ENCODE measurements at places on chromosomes 16 and 17.

DNA sequence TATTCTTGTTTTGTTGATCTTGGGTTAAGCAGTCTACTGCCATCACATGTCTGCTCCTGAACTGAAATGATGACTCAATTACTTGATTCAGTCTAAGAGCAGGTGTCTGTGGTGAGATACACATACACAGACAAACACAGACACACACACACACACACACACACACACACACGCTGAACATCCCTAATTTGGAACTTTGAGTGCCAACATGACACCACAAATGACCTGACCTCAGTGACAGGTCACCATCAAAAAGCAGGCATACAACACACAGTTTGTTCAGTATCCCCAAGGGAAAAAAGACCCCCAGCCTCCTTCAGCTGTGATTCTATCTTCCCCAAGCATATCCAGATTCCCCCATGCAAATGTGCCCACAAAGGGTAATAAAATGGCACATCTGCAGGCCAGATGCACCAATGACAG, 130.1 kb upstream of the TMEM97 start:
- DNase-seq: no peak

DNA sequence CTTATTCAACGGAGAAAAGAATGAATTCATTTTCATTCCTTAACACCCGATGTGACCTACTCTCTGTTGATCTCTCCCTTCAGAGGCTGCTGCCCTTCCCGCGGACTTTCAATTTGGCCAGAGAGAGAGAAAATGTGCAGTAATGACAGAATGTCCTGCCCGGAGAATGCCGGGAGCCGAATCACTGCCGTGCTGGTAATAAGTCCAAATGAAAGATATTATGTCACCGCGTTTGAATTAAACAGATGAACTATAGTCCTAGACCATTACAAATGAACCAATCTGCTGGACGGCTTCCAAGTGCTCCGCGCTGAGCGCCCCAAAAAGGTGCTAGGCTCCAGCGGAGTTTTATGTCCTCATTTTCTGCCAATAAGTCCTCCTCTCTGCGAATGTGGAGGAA, 14.7 kb upstream of the C16orf82 start:
- DNase-seq: no peak

DNA sequence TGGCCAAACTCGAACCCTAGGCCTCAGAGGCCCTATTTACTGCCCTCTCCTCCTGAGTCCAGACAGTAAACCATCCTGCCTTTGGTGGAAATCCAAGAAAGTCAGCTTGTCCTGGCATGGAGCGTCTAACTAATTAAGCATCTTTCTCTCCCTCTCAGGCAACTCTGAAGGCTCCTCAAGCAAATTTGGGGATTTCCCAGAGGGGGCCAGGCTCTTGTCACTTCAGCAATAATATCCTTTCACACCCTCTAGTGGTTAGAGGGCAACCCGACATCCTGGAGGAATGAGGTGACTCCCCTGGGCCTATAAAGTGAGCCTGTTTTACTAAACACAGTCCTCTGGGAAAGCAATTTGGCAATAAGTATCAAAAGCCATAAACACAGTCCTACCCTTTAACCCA, 60.4 kb downstream of the NOG start:
- peak; percentile 63 for DNase-seq

DNA sequence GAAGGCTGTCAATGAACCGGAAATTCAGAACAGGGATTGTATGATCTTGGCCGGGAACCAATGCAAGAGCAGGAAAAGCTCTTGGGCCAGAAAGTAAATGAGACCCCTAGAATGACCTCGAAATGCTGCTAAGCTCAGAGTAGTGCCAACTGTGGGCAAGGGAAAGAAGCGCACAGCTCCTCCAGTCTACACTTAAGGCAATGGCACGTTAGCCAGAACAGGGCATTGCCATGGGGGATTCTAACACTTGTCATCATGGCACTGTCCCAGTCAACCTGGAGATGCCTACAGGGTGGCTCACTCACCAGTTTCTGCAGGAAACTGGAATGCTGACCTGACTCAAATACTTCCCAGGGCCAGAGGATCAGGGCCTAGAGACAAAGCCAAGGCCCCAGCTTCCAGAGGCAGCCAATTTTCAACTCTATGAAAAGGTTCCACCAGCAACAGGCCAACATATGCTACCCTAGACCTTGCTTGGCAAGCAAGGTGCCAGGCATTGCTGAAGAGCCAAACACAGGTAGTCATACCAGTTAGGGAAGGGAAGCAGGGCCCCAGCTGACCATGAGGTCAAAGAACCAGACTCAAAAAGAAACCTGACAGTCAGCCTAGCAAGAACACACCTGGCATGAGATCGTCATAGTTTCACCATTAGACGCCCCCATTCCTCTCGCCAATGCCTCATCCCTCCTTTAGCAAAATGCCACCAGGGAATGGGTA, 34.9 kb downstream of the ARHGAP17 start:
- no peak for DNase-seq

GRCh38 chr17:14372905-14373613, 72.2 kb downstream of the HS3ST3B1 start:
- no peak for DNase-seq

GRCh38 chr17:41544491-41544892, 16.4 kb upstream of the KRT19 start:
- no peak for DNase-seq

DNA sequence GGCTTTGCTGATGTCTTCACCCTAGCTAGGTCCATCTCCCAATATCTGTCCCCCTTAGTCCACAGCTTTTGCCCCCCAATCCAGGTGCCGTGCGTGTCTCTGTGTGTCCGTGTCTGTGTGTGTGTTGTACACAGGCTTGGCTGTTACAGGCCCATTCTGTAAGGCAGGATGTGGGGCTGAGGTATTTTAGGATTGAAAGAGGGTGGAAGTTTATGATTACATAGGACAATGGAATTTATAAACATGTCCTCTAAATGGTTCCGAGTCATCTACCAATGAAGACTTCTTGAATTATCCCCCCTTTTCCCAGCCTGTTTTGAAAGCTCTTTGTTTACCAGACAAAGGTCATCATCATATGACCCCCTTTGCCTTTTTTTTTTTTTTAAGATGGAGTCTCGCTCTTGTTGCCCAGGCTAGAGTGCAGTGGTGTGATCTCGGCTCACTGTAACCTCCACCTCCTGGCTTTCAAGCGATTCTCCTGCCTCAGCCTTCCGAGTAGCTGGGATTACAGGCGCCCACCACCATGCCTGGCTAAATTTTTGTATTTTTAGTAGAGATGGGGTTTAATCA, 21.9 kb downstream of the ACE start:
- peak; percentile 35 for DNase-seq

DNA sequence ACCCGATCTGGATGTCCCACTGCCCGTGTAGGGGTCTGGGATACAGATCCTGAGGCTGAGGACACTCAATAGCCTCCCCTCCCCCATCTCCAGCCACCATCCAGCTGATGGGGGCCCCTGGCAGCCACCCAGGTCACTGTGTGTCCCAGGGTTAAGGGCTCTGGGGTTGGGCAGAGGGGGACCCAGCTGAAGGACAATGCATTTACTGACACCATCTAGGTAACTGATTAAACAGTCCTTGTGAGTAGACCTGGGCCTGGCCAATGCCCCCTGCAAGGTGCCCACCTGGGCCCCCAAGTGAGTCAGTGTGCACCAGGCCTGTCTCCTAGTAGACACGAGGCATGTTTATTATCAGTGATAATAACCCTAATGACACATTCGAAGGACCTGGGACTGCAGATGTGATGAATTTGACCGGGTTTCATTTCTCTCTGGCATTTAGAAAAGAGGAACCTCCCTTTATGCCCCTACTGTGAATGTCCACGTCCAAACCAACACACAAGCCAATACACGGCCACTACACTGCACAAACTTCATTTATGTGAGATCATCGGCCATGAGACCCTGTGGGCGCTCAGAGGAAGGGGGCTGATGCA, 261.9 kb upstream of the FOXF1 start:
- no peak for DNase-seq

DNA sequence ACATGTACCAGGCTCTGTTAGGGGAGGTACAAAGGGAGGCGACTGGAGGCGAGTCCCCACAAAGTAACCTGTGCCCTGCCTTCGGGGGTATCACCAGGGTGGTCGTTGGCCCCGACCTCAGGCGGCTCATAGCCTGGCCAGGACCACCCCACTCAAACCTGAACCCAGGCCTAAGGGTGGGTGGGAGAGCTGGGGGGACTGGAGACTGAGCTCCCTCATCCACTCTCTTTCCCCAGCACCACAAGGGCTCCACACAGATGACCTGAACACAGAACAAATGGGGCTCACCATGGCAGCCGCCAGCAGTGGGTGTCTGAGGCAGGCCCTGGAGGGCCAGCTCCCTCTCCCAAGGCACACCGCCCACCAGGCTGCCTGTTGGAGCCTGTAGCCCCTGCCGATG, 120.6 kb upstream of the TNRC6C start:
- DNase-seq: no peak

GRCh38 chr16:65936096-65936495, 430.4 kb upstream of the CDH5 start:
- DNase-seq: no peak

DNA sequence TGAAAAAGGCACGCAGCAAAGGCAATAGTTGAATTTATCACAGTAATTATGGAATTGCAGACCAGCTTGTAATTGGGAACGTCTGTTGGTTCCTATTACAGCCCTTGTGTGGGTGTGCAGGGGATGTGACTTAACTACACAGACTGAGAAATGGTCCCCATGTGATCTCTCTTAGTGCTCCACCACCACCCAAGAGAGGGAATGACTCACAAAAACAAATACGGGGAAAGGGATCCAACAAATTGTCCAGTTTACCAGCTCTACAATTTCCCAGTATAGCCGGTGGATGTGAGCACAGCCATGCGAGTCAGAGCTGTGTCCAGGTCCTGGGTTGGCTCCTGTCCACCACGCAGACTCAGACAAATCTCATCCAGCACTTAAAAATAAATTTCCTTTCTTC, 337.9 kb downstream of the GRIN2A start:
- peak; percentile 11 for DNase-seq

- no peak for DNase-seq
These were observed 16.4 kb upstream of the CLEC18A start for GRCh38 chr16:69934751-69935150.

GRCh38 chr17:80859002-80859941, 132.4 kb upstream of the CHMP6 start:
- peak; percentile 82 for DNase-seq

GRCh38 chr17:42200706-42201457, 6.6 kb upstream of the GHDC start:
- DNase-seq: no peak

DNA sequence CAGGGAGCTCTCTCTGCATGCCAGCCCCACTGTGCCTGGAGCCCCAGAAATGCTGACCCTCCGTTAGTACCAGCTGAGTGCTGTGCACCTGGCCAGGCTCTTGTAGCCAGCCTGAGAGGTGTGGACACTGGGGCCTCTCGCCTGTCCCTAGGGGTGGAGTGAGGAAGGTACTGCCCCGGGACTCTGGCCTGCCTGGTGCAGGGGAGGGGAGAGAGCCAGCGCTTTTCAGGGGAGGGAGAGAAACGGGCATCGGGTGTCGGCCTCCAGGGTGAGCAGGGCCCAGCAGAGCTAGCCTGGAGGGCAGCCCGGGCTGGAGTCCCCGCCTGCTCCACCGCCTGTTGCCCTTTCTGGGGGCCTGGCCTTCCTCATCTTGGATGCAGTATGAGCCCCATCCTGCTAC, 13.1 kb downstream of the MAP2K3 start:
- DNase-seq: no peak

DNA sequence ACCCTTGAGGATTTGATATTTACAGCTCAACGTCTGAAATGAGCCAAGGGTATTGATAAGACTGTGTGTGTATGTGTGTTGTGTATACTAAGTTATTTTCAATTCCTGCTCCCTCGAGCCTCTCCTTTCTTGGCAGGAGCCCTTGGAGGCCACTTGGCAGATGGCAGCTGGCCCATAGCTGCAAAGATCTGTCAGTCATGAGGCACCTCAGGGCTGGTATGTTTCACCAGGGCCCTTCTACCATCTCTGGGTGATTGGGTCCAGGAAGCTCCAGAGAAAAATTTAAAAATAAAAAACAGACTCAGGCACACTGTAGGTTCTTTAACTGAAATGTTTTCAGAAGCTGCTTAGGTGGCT, 355.7 kb downstream of the HAPSTR1 start:
- no peak for DNase-seq

- DNase-seq: no peak
These were observed 8.6 kb upstream of the KDM6B start for GRCh38 chr17:7825206-7825990.

DNA sequence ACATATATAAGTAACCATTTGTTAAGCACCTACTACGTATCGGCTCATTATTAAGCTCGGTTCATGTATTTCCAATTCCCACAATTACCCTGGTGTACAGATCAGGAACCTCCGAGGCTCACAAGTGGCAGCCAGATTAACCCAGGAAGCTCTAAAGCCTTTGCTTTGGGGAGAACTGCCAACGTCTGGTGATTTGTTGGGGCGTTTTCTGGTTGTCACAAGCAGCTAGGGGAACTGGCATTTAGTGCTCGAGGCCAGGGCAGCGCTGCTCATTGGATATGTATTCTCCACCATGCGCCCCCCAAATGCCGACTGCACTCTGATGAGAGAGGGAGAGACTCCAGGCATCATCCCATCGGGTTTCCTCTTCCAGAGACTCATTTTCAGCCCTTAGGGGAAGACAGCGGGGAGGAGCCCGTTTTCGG, 541 bp downstream of the ZNF18 start:
- peak; percentile 50 for DNase-seq

GRCh38 chr16:13838401-13839190, 81.4 kb upstream of the ERCC4 start:
- DNase-seq: no peak

- DNase-seq: no peak
These were observed 17.2 kb downstream of the RBFOX3 start for GRCh38 chr17:79593636-79594035.

DNA sequence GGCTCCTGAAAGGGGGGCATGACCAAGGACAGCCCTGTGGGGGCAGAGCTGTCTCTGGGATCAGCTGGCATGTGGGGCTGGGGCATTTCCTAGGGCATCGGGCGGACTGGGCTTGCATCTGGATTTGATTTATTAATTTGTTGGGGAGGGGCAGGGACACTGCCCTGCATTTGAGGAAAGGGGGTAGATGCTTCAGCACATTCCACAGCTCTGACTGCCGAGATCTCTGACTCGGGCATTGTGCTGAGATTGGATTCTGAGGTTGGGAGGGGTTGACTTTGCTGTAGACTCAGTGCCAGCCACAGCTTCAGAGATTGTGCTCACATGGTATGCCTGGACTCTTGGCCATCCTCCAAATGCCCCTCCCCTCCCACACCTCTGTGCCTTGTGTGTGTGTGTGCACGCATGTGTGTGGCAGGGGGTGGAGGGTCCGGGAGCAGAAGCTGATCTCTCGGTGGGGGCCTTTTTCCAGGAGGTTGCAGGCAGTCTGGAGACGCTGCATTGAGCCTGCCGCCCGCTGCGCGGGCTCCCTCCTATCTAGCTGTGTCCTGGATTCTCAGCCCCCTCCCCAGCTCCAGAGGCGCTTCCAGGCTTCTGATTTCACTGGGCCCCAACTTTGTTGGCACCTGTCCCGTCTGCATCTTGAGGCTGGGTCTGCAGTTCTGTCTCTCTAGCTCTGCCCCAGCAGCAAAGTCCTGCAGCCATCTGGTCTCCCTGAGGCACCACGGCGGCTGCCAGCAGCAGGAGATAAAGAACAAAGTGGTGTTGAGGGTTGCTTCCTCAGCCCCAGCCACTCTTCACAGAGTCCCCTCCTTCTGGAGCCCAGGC, 14.9 kb downstream of the IGFBP4 start:
- DNase-seq: peak; percentile 89

All from AG20443 (cell line).